ENCODE measurements at places on chromosomes 1 and 21.

GRCh38 chr1:167095368-167095767 lies 1.5 kb downstream of the STYXL2 start:
- no peak for DNase-seq

DNA sequence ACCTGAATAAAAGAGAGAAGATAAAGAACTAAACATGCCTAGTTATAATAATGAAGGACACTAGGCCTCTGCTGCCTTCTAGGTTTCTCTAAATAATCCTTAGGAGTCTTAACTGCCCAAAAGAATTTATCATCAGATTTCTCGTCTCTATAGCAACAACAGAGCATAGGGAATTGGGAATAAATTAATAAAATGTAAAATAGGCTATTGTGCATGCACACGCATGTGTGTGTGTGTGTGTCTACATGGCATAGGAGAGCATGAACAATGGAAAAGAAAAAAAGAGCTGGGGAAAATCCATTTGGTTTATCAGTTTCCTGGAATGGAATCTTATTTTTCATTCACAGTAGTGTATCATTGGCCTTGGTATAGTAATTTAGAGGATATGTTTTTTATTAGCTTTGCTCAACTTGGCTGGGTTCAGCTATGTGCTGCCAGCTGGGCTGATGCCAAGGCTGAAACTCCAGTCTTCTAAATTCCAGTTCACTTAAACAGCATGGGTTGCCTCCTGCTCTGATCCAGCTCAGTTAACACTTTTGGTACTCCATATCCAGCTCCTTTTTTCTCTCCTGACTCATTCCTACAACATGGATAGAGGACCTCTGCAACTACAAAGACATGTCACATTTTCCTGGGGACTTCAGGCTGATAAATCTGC lies 80.6 kb upstream of the SLFNL1 start:
- no peak for DNase-seq

- DNase-seq = no peak
These were observed 57.1 kb upstream of the C1orf87 start for GRCh38 chr1:60130703-60131102.

GRCh38 chr1:41110736-41111135 lies 89.2 kb upstream of the SLFNL1 start:
- no peak for DNase-seq

- DNase-seq = no peak
These were observed 72.3 kb downstream of the PLPP3 start for GRCh38 chr1:56506951-56507491.

- DNase-seq = no peak
These were observed 977 bp downstream of the PRPF3 start for GRCh38 chr1:150322310-150322709.

DNA sequence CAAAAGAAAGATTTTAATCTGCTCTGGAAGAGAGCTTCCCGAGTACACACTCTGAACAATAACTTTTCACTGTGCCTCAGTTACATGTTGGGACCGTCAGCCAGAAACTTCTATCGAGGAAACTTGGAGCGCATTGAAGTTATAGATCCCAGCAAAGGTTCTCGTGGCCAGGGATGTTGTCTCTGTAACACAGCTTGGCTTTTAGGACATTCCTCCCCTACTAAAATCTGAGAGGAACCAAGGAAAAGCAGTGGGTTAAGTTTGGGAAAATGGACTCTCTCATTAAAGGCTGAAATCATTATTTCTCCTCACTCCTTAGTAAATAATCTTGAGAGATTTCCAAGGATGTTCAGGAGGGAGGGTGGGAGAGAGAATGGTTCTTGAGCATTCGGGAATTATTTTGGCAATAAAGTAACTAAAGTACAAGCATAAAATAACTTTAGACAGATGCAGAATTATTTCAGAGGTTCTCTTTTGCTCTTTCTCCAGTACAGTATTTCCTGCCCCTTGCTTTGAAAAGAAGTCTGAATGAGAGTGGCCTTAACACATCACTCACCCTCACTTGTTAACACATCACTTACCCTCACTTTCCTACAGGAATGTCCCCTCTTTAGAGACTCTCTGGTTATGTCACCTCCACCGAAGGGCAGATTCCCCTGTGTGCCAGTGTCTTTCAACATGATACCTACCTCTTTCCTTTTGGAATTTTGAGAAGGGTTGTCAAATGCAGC lies 1.8 kb upstream of the NFIA start:
- no peak for DNase-seq

- DNase-seq = no peak
These were observed 164.8 kb downstream of the USP25 start for GRCh38 chr21:15894596-15894995.

DNA sequence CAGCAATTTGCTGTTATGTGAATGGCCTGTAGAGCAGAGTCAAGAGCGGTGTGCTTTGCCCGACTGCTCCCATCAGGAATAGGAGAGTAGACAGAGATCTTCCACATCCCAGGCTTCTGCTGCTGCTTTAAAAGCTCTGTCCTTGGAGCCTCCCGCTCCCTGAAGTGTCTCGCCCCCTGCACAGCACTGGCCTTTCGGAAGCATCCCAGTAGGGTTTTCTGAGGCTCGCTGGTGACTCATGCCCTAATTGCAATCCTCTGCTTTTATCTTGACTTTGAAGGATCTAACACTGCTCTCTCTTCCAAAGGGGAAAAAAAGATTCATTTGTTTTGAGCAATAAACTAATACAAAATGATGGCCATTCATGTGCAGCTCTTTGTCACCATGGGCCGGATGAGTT lies 13.3 kb upstream of the CD101 start:
- no peak for DNase-seq

- DNase-seq = no peak
These were observed 4.7 kb upstream of the TINAGL1 start for GRCh38 chr1:31571340-31572295.

DNA sequence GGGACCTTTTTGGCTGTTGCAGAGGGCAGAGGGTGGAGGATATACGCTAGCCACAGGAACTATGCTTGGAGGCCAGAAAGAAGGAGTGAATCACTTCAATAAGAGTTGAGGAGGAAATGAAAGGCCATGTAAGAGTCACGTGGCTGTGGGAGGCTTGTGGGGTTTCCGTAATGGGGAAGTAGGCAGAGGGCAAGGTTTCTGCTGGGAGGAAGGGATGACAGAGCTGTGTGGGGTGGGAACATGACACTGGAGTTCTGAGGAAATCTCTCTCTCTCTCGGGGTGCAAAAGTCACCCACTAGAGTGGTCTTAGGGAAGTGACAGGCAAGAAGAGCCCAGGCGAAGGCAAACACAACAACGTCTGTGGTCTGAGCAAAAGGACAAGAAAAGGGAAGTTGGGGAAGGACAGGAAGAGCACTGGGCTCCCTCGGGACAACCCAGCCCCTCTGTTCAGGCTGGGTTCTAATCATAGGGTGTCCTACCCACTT lies 3.9 kb upstream of the CD1C start:
- DNase-seq = no peak

- no peak for DNase-seq
These were observed 20.9 kb upstream of the AGL start for GRCh38 chr1:99829269-99829668.

DNA sequence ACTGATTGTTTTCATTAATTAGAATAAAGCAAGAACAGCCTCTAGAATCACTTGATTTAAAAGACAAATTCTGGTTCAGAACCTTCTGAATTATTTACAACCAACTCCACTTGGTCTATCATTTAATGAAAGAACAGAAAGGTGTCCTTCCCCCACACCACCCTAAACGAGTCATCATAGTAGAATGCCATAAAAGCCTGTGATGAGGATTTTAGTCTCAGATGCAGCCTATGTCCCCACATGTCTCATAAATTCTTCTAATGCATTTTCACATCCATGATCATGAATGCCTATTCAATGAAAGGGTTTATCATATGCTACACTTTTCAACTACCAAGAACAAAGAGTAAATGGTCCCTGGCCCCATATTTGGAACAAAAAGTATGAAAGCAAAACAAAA lies 508.1 kb downstream of the DPYD start:
- no peak for DNase-seq
